Ureter (tissue), 1 donor: ENCODE measurements at places on chromosomes 1 and 21. TPM values are rescaled to one million over a fixed set of nuclear protein-coding genes. Genes with fewer than 3 reads are reported as not detected.

GRCh38 chr1:27804791-27805190 lies 25.8 kb upstream of the PPP1R8 start:
- DNase-seq: no peak

DNA sequence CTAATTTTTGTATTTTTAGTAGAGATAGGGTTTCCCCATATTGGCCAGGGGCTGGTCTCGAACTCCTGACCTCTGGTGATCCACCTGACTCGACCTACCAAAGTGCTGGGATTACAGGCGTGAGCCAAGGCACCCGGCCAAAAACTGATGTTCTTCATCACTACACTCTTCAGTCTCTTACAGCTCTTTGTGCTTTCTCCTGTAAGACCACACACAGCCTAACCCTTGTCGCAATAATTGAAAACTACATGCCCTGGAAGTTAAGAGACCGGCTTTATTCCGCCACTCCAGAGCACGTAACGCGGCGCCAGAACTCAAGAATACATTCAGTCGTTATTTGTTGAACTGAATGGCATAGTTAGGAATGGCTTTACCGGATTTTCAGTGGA lies 552 bp downstream of the GPATCH4 start:
- DNase-seq: no peak

The LRRC8C gene
- total RNA-seq: 10.1 TPM

- no peak for DNase-seq
These were observed 211.6 kb upstream of the KIAA0040 start for GRCh38 chr1:175404177-175404576.

The F11R gene
- 166 TPM for total RNA-seq

The LRRC53 gene
- not detected for total RNA-seq

The OR2L8 gene
- not detected for total RNA-seq

- no peak for DNase-seq
These were observed 324.8 kb upstream of the C1orf174 start for GRCh38 chr1:4224684-4225467.

DNA sequence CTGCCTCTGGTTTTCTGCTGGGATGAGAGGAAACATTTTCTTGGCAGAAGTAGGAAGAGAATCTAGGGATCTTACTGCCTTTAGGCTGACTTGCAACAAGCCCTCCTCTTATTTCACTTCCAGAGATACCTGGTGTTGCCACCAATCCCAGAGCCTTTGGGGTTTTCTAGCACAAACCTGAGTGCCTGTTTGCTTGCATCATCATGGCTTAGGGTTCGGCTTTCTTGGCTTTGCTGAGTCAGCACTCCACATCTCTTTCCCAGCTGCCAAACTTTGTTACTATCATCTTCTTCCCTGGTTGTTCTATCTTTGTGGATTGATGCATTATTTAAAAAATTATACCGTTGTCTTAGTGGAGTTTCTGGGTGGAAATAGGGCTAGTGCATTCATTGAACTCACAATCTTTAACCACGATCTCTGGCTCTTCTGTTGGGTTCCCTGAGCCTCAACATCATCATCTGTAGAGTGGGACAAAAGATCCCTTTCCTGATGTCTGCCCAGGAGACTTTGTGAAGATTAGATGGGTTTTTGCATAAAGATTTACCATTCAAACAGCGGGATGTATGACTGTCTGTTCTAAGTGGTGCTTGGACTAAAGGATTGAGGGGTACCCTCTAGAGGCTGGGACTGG lies 76.6 kb upstream of the SELENON start:
- DNase-seq: no peak

DNA sequence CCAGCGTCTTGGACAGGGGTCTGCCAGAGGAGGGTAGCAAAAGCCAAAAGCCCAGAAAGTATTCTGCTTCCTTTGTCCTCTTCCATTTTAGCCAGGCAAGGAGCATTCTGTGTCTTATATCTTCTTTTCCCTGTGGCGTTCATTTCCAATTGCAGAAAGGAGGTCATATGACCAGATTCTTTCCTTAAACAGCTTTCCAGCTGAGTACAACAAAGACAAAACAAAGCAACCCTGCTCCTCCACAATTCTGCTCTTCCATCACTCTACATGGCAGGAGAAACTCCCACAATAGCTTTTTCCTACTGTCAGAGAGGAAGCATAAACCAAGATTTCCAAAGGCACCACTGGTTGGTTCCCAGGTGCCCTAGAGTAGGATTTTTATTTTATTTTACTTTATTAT lies 19.7 kb downstream of the ENSA start:
- no peak for DNase-seq

- DNase-seq: no peak
These were observed 168.4 kb downstream of the RERE start for GRCh38 chr1:8649027-8649426.

DNA sequence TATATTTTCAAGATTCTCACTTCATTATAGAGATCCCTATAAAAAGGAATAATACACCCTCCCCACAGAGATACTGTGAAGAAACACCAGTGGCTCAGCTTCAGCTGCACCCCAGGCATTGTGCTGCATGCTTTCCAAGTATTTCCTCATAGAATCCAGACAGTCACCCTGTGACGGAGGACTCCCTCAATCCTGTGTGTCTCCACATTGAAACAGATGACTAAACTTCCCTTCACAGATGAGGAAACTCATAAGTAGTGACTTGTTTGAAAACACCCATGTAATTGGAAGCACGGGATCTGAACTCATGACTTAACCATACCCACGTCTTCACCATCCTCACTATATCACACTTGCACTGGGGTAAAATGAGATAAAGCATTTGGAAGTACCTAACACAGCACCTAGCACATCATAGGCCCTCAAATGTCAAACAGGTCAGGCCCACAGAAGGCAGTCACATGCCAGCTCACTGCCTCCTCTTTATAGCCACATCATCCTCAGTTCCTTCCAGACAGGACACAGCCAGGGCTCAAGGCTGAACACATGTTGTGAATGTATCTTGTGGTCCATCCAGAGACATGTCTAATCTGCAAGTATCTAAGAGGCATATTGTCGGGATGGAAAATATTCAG lies 55.2 kb downstream of the GPR161 start:
- no peak for DNase-seq
